ENCODE measurements at places on chromosomes 6 and 20.

- DNase-seq = peak; percentile 79
Measured at GRCh38 chr6:56595490-56596122, 47.1 kb downstream of the DST start.

GRCh38 chr20:1371202-1371782 is 21.6 kb downstream of the FKBP1A start:
- no peak for DNase-seq

DNA sequence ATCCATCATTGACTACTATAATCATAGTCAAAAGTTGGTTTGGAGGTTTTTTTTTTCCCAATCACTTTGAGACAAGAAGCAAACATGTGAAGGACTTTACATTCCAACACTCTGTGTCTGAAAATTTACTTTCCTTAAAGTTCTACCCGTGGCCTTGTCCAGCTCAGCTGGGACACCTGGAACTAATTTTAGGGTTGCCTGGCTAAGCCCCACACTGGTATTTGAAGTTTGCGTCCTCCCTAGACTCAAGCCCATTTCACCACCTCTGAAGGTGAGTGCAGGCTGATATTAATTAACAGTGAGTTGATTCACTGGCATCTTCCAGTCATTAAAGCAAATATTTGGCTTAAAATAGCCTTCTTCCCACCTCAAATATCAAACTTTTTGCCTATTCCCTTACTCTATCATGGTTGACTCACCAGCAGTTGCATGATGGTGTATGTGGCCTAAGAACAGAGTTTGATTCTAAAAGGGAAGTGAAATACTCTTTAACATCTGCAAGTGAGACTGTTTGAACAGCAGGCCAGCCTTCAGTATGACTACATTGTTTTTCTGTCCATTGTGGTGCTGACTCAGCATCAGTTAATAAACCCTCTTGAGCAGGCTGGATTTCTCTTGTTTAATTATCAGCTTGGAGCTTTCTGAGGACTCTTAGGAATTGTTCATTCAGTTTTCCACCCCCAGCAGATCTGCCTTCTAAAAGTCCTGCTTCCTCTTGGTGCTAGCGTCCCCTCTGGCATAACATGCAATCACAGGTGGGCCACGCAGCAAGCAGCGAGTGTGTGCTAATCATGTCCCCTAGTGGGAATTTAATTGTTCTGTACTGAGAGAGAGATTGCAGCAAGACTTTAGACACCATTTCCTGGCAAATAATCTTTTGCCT is 1.8 kb upstream of the PRDM1 start:
- DNase-seq = peak; percentile 92

DNA sequence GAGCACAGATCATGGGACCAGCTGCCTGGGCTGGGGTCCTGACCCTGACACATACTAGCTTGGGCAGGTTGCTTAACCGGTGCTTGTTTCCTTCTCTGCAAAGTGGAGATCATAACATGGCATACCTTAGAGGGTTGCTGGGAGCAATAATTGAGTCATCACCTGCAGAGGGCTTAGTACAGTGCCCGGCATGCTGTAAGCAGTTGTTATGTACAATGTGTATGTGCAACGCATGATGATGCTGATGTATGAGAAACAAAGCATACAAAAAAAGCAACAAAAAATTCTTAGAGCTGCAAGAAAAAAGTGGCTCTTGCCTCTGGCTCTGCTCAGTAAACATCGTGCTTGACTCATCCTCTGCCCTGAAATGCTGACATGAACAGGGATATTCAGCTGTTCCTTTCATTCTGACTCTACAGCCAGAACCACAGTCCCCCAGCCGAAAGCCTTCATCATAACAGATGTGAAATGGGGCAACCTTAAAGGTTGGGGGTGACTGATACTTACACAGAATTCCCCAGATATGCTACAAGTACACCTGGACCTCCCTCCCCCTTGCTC is 91.7 kb downstream of the CLIC5 start:
- no peak for DNase-seq

DNA sequence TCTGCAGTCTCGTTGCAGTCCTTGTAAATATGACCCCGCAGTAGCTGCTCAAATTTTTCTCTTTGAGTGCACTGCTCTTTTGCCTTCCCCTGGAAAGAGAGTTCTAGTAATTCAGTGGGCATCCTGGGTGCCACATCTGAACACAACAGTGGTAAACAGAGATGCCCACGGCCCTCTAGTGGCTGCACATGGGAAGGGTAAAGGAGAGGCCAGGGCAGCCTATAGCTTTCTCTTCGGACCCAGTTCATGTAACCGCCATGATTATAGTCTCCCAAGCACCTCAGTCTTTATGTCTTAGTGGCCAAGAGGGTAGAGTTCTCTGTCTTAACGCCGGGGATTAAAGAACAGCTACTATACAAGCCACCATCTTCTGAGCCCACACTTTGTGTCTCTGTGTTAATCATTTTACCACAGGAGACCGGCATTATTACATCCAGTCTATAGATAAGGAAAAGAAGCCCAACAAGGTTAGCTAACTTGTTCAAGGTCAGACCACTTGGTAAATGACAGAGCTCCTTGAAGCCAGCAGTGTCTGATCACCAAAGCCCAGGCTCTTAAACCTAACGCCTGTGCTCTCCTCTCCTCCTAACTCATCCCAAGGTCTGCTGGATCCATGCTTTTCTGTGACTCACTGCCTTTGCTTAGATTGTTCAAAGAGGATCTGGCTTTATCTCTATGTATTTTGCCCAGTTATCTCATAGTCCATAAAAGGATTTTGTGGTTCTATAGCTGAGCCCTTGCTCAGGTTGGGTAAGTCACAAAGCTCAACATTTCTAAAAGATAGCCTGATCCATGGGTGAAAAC is 81.8 kb downstream of the ISM1 start:
- DNase-seq = peak; percentile 45

GRCh38 chr20:43748274-43748673 is 21.5 kb upstream of the GTSF1L start:
- DNase-seq = no peak

GRCh38 chr20:37413379-37413778 is 67.4 kb downstream of the SRC start:
- DNase-seq = no peak

GRCh38 chr20:38728191-38728781 is 4.0 kb downstream of the SLC32A1 start:
- no peak for DNase-seq

- peak; percentile 95 for DNase-seq
Measured at GRCh38 chr6:19838442-19839236, 1.5 kb downstream of the ID4 start.

DNA sequence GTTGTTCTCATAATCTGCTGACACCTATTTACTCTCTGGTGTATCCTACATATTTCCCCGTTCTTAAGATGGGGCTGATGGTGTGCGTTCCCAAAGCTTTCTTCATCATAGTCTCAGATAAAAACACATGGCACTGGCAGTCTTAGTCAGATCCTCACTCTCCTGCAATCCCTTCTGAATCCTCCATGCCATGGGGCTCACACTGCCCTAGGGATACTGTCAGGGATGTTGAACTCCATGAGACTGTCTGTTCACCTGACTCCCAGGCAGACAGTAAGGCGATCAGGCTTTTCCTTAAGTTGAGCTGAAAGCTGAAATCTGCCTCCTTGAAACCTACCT is 76.0 kb downstream of the SLX4IP start:
- DNase-seq = no peak

DNA sequence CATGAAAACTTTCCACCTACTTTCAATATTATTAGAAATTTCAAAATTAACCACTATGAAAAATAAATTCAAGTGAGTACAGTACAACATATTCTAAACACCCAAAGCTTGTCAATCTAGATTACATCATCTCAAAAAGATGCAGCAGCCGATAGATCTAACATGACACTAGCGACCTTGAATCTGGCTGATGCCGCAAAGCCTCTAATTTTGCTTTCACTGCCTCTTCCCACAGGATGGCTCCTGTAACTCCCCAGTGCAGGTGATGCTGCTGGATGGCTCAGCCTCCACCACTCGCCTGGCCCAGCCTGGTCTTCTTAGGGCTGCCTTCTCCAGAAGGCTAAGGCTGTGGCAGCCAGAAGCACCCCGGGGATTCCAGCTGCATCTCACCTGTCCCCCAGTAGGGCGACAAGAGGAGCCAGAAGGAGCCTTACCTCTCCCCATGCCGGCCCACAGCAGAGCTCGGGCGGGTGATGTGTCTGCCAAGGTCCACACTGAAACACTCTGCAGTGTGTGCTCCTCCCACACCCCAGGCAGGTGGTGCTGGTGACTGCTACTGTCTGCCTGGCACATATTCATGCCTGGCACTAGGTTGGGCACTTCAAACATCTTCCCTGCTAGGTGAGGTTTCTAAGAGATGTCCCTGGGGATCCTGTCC is 82.1 kb downstream of the SLC23A2 start:
- no peak for DNase-seq

GRCh38 chr6:68572525-68572924 is 62.6 kb upstream of the ADGRB3 start:
- DNase-seq = peak; percentile 81

GRCh38 chr20:46377518-46377917 is 28.9 kb downstream of the ELMO2 start:
- DNase-seq = no peak

- no peak for DNase-seq
Measured at GRCh38 chr20:24957326-24958016, 8.4 kb downstream of the CST7 start.

- DNase-seq = no peak
Measured at GRCh38 chr20:37341632-37342031, 4.3 kb upstream of the SRC start.

DNA sequence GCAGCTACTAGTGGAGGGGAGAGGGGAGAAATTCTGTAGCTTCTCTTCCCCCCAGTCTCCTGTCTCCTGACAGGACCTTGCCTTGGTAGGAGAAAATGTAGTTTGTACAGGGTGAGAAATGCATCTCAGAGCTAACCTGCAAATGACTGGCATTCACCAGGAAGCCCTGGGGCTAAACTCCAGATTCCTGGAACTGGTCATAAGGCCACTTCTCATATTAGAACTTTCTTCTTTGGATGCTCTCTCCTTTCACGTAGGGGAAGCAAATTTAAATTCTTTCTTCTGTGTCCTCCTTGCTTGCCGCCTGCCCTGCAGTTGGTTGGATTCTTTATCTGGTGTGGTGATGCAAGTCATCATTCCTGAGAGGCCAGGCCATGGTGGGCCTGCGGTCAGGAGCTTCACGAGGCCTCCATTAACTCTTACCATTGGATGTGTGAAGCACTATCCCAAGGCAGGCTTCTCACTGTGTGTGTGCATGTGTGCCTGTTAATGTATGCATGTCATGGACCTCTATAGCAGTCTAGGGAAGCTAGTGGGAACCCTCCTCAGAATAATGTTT is 182.0 kb downstream of the PHF3 start:
- DNase-seq = no peak

DNA sequence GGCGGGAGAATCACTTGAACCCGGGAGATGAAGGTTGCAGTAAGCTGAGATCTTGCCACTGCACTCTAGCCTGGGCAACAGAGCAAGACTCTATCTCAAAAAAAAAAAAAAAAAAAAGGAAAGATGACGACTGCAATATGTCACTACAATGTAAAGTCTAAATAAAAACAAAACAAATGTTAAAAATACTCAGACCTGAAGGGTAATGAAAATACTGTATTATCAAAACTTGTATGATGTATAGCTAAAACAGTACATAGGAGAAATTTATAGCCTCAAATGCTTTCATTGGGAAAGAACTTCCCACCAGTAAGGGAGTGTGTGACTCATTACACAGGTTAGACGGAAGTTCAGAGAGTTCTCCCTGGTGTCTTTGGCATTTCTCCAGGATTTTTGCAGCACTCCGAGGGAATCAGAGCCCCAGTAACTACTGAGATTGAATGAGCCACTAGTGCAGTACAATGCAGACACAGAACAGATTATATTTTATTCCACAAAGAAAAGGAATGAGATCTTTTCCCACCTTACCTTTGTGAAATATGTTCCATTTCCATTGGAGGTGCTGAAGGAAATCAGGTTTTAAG is 12.5 kb upstream of the RALGAPB start:
- DNase-seq = peak; percentile 66

- no peak for DNase-seq
Measured at GRCh38 chr6:132927713-132928112, 113.3 kb downstream of the RPS12 start.

- DNase-seq = no peak
Measured at GRCh38 chr20:51462566-51463276, 79.8 kb downstream of the NFATC2 start.

DNA sequence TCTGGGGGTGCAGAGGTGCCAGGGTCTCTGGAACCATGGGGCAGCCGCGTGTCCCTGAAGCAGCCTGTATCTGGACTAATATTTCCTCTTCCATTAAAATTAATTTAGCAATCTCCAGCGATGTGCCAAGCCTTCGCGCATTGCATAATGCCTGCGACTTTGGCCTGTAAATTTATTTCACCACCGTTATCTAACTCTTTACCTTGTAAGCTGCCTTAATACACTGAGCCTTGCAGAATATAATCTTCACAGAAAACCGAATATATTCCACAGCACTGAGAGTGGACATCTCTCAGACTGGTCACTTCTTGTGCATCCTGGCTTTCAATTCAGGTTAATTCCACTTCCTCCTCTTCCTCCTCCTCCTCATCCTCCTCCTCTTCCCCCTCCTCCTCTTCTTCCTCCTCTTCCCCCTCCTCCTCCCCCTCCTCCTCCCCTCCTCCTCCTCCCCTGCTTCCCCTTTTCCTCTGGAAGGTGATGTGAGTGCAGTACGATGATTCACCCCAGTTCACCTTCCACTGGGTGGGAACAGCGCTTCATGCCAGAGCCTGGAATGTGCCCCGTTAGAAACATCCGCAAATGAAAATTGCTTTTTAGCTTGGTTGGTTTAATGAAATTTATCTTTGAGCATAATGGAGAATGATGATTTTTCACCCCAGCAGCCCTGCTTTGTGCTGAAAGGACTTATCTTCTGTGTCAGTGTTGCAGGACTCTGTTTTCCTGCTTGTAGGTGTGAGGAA is 101.4 kb downstream of the CDH4 start:
- no peak for DNase-seq

- no peak for DNase-seq
Measured at GRCh38 chr20:1144401-1145172, 26.2 kb downstream of the PSMF1 start.

DNA sequence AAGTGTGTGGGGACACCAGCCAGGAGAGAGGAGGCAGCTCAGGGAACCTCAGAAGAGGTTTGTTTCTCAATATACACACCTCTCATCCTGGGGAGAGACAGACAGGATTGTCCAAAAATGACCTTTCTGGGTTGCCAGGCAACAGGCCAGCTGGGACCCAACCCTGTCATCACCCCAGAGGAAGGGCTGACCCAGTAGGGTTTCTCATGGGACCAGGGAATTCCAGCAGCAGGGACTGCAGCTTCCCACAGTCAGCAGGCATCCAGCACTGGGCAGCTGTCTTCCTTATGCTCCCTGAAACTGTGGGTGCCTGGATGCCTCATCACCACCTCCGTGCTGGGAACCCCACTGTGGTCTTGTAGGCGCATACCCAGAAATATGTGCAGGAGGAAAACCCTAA is 1.3 kb downstream of the C20orf202 start:
- DNase-seq = no peak

GRCh38 chr20:41347523-41348429 is 7.2 kb downstream of the LPIN3 start:
- DNase-seq = no peak

GRCh38 chr6:168372889-168373288 is 53.3 kb upstream of the DACT2 start:
- peak; percentile 76 for DNase-seq

GRCh38 chr6:149026530-149026942 is 279.7 kb downstream of the UST start:
- DNase-seq = peak; percentile 67
